DMS 273 treated with DMSO at 0.1 percent for 48 hours (cell line): ENCODE measurements at places on chromosomes 4 and X.

GRCh38 chr4:56757261-56757746 lies 64.2 kb downstream of the SPINK2 start:
- DNase-seq, result no peak

GRCh38 chr4:45484740-45485139 lies 639.1 kb downstream of the GABRG1 start:
- DNase-seq, result no peak

- DNase-seq, result no peak
Measured at GRCh38 chr4:105164548-105164947, 17.9 kb downstream of the TET2 start.

DNA sequence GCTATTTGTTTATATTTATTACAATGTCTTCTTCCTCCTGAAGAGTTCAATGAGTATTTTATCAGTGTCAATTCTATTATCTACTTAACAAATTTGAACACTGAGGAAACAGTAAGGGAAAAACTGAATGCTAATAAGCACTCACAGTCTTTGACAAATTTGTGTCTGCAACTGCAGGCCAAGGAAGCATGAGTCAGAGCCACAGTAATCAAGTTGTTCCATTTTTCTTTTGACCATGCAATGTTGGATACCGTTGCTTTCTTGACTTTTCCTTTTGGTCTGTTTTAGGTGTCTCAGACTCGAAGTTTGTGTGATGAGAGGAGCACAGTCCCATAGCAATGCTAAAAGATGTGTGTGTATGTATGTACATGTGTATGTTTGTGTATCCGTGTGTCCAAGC lies 359.6 kb downstream of the IL1RAPL1 start:
- DNase-seq, result no peak

DNA sequence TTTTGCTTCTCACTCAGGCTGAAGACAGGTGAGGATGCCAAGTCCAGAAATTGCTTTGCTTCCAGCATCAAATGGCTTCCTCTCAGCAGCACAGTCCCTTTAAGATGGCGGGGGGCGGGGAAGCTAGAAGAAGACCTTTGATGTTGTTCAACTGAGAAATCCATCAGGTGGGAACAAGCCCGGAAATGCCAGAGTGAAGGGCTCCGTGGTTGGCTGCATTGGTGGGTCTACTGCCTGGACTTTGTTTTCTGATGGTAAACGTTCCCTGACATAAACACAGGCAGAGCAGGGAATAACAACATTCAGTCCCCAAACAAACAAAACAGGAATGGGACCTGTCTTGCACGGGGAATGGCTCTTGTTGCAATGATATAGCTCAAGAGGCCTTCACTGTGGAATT lies 37.3 kb downstream of the APLN start:
- no peak for DNase-seq

DNA sequence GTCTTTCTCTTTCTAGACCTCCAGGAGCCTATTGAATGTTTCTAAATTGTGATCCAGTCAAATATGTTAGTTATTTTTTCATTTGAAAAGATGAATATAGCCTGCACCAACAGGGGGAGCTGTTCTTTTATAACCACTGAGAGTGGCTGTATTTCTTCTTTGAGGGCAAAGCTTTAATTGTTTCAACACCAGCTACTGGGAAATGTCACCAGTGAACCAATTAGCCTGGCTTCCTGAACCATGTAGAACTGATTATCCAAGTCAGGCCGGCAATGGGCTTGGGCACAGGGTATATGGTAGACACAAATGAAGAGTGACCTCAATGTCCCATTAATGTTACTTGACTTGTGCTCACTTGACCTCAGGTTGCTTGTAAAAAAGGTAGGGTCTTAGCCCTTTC lies 4.8 kb upstream of the DAPP1 start:
- no peak for DNase-seq

GRCh38 chr4:7585768-7586167 lies 151.0 kb upstream of the PSAPL1 start:
- DNase-seq, result no peak

- DNase-seq, result no peak
Measured at GRCh38 chrX:3960952-3961351, 247.5 kb upstream of the PRKX start.

DNA sequence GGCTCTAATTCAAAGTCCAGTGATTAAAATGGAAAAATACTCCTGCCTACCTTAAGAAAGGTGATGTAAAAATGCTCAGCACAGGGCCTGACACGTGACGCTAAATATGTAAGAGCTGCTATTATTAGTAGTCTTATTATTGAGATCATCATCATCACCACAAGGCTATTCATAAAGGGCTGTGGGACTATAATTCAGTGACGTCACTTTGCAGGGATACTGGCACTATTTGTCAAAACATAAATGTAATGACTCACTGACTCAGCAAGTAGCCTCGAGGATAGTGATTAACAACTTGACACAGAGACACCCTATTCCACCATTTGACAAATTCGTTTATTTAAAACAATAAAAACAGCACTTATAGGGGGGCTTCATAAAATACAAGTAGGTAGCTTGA lies 258.9 kb downstream of the SPANXN1 start:
- no peak for DNase-seq

- no peak for DNase-seq
Measured at GRCh38 chr4:1594871-1595788, 89.0 kb downstream of the FAM53A start.

DNA sequence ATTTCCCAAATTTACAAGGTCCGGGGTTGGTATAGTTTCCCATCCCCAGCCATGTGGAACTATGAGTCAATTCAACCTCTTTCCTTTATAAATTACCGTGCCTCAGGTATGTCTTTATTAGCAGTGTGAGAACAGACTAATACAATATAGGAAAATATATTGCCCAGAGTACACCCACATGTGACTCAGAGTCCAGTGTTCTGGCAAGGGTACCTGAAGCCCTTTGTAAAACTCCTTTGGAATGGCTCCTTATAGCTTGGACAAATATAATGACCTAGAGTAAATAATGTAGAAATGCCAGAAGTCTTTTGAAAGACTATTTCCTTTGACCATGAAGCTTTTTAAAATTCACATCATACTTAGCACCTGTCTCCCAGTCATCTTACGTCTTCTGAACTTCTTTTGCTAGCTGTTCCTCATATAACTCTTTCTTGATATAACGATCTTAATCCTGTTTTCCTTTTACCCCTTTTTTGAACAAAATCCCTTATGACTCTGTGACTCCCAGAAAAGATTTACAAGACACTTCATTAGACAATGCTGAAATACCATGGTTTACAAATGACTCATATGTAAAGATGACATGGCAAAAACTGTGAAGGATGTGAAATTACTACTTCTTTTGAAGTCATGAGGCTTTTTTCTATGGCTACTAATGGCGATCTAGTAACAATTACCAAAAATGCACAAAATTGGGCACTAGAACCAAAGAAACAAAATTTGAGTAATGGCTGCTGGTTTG lies 408.9 kb downstream of the NAP1L3 start:
- no peak for DNase-seq

DNA sequence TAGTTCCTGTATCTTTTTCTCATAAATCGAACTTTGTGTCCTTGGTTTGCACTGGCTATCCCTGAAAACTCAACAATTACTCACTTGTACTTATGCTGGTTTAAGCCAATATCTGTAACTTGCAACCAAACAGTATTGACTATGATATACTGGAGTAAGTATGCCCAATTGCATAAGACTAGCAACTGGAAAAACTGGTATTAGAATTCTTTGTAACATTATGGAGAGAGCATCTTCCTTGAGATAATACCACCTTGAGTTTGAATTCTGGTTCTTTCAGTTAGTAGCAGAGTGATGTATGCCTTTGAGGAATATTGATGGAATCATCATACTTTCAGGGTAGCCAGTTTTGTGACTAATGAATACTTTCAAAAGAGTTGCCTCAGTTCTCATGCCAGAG lies 28.1 kb downstream of the BMP3 start:
- no peak for DNase-seq

GRCh38 chr4:145277011-145277410 lies 96.6 kb upstream of the OTUD4 start:
- DNase-seq, result no peak

DNA sequence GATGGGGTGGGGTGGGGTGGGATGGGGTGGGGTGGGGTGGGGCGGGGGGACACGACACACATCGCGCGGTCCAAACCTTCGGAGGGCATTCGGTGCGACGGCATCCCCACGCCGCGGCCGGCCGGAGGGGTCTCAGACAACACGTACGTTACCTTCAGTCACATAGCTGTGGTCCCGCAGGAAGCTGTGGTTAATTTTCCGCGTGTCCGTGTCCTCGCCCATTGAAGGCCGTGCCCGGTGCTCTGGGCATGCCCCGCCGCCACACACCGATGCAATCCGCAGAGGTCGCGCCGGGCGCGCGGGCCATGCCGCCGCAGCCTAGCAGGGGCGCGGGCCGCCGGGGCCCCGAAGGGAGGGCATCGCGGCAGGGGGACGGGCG lies 417 bp downstream of the PPP2R2C start:
- no peak for DNase-seq

GRCh38 chr4:83170952-83171399 lies 56.4 kb upstream of the PLAC8 start:
- no peak for DNase-seq

DNA sequence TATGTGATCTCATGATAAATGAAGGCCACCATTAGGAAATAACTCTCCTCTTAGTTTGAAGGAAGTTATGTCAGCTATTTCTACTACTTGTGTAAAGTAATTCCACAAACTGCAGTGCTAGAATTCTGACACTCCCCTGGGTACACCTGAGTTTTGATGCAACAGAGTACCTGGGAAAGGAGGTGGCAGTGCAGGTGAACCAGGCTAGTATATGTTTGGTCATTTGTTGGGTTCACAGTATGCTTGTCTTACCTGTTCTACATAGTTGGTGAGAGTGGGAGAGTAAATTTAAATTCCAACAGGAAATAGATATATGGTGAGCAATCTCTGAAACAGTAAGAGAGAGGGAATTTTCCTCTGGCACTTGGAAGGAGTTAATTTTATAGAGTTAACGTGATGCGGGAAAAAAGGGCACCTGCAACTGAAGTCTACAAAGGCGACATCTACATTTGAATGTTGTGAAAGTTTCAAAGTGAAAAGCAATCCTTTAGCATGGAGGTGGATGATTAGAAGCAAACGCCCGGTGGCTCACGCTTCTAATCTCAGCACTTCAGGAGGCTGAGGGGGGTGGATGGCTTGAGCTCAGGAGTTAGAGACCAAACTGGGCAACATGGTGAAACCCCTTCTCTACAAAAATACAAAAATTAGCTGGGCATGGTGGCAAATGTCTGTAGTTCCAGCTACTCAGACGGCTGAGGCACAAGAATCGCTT lies 8.3 kb upstream of the SLC10A6 start:
- DNase-seq, result no peak

GRCh38 chr4:6352031-6352692 lies 82.5 kb downstream of the WFS1 start:
- DNase-seq, result peak; percentile 33

GRCh38 chr4:7121866-7122653 lies 54.2 kb upstream of the GRPEL1 start:
- no peak for DNase-seq

DNA sequence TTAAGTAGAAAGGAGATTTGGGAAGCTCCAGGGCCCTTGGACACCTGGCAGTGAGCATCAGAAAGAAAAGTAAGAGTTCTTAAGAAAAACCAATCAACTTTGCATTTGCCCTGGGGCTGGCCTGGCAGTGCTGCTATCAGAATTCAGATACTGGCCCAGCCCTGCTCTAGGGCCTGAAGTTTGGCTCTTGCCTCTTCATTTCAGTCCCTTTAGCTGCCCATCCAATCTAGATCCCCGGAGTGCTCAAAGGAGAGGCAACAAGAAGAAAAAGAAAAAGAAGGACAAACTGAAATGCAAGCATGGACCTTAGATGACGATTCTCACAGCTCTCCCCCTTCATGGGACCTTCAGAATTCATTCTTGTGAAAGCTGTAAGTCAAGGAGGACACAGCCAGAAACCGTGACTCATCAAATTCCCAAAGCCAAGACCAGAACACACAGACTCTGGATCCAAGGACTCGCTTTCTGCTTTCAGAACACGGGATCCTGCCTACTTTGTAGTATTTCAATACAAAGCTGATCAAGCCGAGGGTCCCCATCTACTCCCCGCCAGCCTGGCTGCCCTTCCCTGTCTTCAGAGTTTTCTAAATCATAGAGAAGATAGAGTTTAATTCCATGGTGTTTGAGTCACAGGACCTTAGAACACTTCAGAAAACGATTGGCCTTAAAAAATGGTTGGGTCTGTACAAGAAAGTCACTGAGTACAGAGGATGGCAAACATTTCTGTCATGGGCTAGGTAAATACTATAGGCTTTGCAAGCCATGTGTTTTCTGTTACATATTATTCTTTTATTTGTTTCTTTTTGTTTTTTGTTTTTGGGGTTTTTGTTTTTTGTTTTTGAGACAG lies 103.7 kb downstream of the RBM47 start:
- no peak for DNase-seq

GRCh38 chrX:54825716-54826438 lies 18.3 kb downstream of the MAGED2 start:
- no peak for DNase-seq

DNA sequence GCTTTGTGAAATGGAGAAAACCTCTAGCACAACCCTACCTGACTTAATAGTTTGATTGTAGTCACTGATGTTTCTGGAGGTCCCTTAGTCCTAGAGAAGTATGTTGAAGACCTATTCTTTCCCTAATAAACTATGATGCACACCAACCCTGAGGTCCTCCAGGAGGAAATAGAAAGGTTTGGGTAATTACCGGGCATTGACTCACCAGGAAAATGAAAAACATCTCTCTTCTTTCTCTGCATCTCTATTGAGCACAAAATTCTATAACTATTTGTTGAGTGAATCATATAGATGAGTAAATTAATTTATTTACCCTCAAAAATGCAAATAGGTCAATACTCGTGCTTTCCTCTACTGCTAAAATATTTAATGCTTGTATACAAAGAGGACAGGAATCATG lies 582.4 kb upstream of the FAM241A start:
- no peak for DNase-seq

DNA sequence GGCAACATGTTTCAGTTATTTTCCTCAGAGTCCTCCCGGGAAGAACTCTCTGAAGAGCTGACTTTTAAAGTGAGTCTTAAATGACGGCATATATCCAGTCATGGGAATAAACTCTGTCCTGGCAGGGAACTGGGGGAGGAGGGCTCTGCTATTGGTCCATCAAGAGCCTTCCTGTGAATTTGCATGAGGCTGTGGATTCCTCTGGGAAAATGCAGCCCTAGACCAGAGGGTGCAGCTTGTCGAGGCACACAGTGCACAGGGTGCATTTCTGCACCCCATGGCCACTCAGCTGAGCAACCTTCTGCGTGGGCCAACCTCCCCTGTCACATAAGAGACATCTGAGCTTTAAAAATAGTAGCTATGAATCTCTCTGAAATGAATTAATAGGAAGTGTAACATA lies 360.0 kb downstream of the GALNTL6 start:
- DNase-seq, result no peak

- DNase-seq, result no peak
Measured at GRCh38 chr4:5054532-5054931, 3.3 kb downstream of the STK32B start.

DNA sequence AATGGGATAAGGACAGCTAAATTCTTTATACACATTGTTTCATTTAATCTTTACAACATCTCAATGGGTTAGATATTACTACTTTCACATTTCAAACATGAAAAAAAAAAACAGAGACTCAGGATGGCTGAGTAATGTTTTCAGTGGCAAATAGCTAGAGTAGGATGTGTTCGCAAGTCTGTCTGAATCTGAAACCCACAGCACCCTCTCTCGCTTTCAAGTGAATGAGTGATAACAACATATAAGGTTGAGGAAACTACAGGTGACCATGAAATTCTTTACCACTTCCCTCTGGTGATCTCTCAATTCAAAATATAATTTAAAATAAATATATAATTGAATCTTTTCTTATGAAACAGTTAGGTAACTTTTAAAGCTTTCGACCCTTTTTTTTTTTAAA lies 162.6 kb downstream of the PRR32 start:
- DNase-seq, result no peak

- no peak for DNase-seq
Measured at GRCh38 chr4:124970011-124970410, 257.5 kb upstream of the ANKRD50 start.
